Breast epithelium (tissue), 4 donors: ENCODE measurements at places on chromosomes 2 and 18. TPM values are rescaled to one million over a fixed set of nuclear protein-coding genes. Genes with fewer than 3 reads are reported as not detected.
A peak's percentile ranks its signal among the peaks of the same experiment; 100 is the strongest.

Gene TMEM247
- not detected for total RNA-seq

Gene SLC30A3
- 0.33 TPM for total RNA-seq

- H3K4me1 ChIP-seq: no peaks in the 10 kb centered on the region
- H3K36me3 ChIP-seq: no peaks in the 10 kb centered on the region
- H3K27ac ChIP-seq: no peak overlapping the region
- H3K27me3 ChIP-seq: no peaks in the 10 kb centered on the region
- H3K4me3 ChIP-seq: no peak overlapping the region
- no peak for DNase-seq
Observed at GRCh38 chr2:187299122-187299906, 148.7 kb downstream of the CALCRL start.

DNA sequence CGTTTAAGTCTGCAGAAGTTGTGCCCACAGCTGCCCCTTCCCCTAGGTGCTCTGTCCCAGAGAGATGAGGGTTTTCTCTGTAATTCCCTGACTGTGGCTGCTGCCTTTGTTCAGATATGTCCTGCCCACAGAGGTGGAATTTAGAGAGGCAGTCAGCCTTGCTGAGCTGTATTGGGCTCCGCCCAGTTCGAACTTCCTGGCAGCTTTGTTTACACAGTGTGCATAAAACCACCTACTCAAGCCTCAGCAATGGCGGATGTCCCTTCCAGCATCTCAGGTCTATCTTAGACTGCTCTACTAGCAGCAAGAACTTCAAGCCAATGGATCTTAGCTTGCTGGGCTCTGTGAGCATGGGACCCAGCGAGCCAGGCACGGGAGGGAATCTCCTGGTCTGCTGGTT is 48.1 kb downstream of the LHCGR start:
- no peak for DNase-seq
- no peak overlapping the region for H3K4me3 ChIP-seq
- no peak overlapping the region for H3K27ac ChIP-seq
- no peaks in the 10 kb centered on the region for H3K4me1 ChIP-seq
- H3K27me3 ChIP-seq: no peaks in the 10 kb centered on the region

GRCh38 chr2:98827625-98828368 is 96.9 kb upstream of the MGAT4A start:
- H3K36me3 ChIP-seq: no peaks in the 10 kb centered on the region
- H3K27ac ChIP-seq: no peak overlapping the region
- DNase-seq: no peak
- H3K27me3 ChIP-seq: no peaks in the 10 kb centered on the region
- H3K4me1 ChIP-seq: no peaks in the 10 kb centered on the region

DNA sequence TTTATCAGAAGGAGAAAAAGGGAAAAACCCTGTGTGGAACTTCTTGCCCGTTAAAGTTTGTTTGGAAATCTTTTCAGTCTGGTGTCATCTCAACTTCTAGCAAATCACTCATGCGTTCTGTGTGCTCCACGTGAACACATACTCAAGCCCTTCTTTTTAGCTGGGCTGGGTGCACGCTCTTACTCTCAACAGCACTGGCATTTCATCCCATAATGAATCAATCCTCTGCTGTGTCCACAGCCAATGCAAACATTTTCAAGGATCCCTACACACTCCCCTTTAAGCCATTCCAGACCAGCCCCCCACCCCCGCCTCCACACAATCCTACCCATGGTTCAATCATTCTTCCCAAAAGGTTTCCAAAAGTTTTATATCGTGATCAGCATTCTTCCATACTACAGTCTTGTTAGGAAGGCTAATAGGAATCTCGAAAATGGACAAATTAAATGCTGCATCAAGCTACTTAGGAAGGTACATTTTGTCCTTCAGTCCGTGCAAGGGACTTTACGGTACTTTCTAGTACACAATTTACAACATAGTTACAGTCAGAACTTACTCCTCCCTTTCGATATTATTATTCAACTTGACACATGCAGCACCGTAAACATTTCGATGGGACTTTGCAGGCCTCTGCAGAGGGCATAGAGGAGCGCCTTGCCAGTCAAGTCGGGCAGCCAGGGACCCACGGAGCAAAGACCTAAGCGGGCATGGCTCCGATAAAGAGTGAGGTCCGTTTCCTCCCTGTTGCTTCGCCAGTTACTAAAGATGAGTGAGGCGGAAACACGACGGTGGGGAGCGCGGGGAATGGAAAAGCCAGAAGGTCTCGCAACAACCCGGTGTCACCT is 1.4 kb downstream of the PTGR3 start:
- H3K36me3 ChIP-seq: no peaks in the 10 kb centered on the region
- no peaks in the 10 kb centered on the region for H3K27me3 ChIP-seq
- peak; percentile 27 for DNase-seq
- H3K27ac ChIP-seq: peak overlapping the region; percentile 95

GRCh38 chr2:52113338-52113737 is 1081.4 kb upstream of the NRXN1 start:
- no peak overlapping the region for H3K4me3 ChIP-seq
- no peaks in the 10 kb centered on the region for H3K27me3 ChIP-seq
- no peak for DNase-seq
- no peaks in the 10 kb centered on the region for H3K4me1 ChIP-seq
- no peaks in the 10 kb centered on the region for H3K36me3 ChIP-seq

- H3K4me1 ChIP-seq: no peaks in the 10 kb centered on the region
- H3K27ac ChIP-seq: peak overlapping the region; percentile 66
- DNase-seq: no peak
- H3K27me3 ChIP-seq: no peaks in the 10 kb centered on the region
- no peak overlapping the region for H3K4me3 ChIP-seq
- H3K36me3 ChIP-seq: no peaks in the 10 kb centered on the region
Observed at GRCh38 chr18:23627321-23627720, 35.4 kb downstream of the ANKRD29 start.
